ENCODE measurements at places on chromosomes 5 and 9.
A peak's percentile ranks its signal among the peaks of the same experiment; 100 is the strongest.

- DNase-seq = no peak
Measured at GRCh38 chr9:89015336-89015735, 24.1 kb downstream of the S1PR3 start.

GRCh38 chr5:87147441-87147840 lies 120.2 kb upstream of the RASA1 start:
- no peak for DNase-seq

GRCh38 chr5:147073098-147073497 lies 161.7 kb upstream of the STK32A start:
- DNase-seq = no peak

DNA sequence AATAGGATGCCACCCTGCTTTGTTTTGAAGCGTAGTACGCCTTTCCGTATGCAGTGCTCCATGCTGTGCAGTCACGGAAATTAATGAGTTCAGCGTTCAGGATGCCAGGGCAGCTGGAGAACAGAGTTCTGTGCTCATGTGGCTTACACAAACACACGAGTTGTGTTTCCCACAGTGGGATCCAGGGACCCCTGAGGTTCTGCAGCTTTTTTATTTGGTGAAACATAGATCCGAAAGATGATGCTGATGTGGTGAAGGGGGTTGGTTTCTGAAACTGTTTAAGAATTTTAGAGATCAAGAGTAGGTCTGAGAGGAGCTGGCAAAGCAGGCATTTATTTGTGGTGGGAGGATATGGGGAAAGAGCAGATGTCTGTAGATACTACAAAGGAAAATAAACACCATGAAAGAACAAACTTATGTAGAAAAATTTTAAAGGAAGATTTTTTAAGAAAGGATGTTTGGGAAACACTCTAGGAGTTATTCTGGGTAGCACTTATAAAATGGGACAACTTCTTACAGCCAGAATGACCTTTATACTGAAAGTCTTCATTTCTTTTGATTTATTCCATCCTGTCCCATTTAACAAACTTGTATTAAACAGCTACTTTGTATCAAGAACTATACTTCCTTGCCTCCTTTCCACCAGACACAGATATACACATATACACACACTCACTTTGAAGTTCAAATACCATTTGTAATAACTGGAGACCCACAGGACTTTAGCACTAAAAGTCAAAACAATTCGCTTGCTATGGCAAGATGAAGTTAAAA lies 52.7 kb downstream of the ITGA1 start:
- DNase-seq = no peak

DNA sequence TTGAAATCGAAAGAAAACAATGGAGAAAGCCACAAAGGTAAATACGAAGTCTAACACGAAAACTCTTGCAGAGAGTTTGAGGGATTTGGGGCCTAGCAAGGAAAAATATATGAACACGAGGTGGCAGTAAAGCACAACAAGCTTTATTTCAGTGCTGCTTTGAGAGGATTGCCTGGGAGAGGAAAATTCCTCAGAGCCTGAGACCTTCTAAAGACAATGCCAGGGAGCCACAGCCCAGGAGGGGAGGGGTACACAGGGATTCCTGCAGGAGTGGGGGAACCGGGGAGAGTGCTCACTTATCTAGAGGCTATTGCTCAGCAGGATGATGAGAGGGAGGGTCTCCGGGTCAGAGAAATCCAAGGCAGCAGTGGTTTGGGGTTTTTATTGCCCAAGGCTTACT lies 134.9 kb upstream of the ADCY2 start:
- no peak for DNase-seq

DNA sequence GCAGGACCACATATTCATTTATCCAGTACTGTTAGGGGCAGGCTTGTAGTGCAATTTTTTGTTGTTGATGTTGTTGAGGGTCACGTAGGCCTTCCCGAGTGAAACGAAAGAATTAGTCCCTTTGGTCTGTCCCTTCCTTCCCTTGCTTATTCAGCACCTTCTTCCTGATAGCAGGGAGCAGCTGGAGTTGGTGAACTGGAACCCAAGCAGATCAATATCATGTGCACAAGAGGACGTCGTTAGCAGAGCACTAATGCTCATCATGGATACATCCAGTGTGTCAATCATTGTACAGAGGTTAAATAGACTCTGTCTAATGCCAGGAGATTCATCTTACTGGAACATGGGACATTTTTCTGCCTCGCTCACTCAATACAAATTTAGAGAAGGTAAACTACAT lies 33.0 kb upstream of the MAP1B start:
- DNase-seq = no peak

GRCh38 chr9:117153021-117153420 lies 261.8 kb downstream of the ASTN2 start:
- no peak for DNase-seq

DNA sequence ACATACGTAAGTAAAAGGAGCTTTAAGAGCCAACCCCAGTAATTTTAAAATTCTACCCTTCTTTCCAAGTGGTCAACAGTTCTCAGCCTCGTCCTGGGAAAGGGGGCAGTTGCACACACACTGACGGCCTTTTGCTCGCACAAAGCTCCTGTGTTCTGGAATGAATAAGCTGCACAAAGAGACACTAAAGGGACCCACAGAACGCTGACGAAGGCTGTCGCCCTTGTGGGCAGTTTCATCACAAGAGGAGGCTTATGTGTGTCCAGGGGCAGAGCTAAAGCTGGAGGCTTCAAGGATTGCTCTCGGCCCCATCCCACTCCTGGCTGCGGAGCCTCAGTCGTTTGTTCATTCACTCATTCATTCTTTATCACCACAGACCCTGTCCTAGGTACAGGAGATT lies 67.0 kb upstream of the NEK6 start:
- DNase-seq = no peak

DNA sequence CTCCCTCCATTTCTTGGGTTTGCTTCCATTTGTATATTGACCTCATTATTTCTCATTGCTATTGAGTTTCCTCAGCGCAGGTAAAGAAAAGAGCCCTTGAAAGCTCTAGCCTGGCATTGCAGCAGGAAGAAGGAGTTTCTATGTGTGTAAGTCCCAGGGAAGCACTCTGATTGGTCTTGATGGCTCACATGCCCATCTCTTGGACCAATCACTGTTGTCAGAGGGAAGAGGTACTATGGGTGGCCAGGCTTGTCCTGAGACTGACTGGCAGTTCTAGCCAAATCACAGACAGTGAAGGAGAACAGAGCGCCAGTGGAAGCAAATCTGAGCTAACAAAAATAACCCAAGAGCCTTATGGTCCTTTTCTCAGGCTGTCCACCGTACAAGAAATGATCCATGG lies 219.0 kb downstream of the PAX5 start:
- peak; percentile 17 for DNase-seq

- DNase-seq = no peak
Measured at GRCh38 chr5:62794456-62794855, 215.8 kb downstream of the LRRC70 start.

DNA sequence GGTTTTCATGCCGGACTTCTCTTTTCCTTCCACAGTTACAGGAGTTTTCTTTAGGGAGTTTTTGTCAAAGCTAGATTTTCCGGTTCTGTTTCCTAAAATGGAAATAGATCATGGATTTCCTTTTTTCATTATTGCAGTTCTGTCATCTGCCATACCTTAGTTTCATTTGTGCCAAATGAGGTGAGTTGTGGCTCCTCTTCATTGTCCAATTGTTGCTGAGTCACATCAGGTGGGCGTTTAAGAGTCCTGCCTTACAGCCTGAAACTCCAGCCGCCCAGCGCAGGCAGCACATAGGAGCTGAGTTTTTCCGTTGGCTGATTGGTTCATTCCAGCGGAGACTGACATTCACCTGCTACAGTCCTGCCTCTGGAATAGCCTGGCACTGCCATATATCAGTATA lies 14.1 kb downstream of the SLC25A25 start:
- DNase-seq = no peak

GRCh38 chr5:13601112-13601511 lies 343.4 kb downstream of the DNAH5 start:
- DNase-seq = no peak

DNA sequence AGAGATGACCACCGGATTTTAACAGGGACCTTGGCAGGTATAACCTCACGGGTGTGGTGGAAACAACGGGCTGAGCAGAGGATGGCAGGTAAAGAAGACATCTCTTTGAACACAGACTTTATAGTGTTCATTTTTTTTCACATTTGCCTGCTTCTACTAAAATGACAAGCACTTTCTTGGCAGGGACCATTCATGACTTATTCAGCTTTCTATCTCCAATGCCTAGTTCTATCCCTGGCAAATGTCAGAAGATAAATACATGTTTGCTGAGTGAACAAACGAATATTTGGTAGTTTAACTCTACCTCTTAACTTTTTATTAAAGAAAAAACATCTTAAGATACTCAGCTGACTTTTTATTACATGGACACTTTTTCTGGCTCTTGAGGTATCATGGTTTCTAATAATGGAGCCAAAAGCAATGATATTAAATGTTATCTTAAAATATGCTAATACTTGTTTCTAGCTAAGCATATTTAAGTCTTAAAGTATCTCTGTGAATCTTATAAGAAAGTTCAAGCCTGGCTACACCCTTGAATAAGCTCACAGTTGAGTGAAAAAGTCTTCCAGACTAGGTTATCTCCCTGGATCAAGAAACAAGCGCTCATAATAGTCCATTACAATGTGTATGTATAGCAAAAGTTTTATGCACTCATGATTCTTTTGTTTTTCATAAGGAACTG lies 8.5 kb downstream of the ELL2 start:
- no peak for DNase-seq

GRCh38 chr9:37923796-37924427 lies 20.0 kb upstream of the SLC25A51 start:
- DNase-seq = no peak

DNA sequence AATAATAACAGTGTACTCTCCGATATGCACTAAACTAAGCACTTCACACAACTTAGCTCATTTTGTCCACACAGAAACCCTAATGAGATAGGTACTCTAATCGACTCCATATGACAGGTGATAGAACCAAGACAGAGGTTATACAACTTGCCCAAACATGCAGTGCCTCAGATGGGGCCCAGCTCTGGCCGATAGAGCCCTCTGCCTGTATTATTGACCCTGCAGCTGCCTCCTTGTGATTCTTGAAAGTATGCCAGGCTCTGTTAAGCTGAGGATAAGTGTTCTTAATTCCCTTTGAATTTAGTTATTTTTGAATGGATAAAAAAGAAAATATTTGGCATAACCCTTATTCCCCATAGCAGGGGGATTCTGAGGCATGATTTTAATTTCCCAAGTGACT lies 78.5 kb downstream of the HMHB1 start:
- no peak for DNase-seq

GRCh38 chr5:170168002-170168401 lies 62.3 kb downstream of the FOXI1 start:
- DNase-seq = no peak

DNA sequence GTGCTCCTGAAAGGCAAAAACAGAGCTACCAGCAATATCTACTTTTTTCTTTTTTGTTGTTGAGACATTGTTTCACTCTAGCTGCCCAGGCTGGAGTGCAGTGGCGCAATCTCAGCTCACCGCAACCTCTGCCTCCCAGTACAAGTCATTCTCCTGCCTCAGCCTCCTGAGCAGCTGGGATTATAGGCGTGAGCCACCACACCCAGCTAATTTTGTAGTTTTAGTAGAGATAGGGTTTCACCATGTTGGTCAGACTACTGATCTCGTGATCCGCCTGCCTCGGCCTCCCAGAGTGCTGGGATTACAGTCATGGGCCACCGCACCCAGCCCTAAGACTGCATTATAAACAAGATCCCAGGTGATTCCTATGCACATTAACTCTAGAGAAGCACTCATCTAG lies 17.0 kb downstream of the PLPP1 start:
- DNase-seq = no peak

- DNase-seq = no peak
Measured at GRCh38 chr5:44795496-44795895, 13.3 kb upstream of the MRPS30 start.

GRCh38 chr5:104800440-104801048 lies 1238.0 kb upstream of the NUDT12 start:
- DNase-seq = no peak

GRCh38 chr5:179314606-179315355 lies 30.5 kb downstream of the ADAMTS2 start:
- DNase-seq = peak; percentile 78

GRCh38 chr5:79109527-79110492 lies 1.8 kb upstream of the BHMT start:
- no peak for DNase-seq

DNA sequence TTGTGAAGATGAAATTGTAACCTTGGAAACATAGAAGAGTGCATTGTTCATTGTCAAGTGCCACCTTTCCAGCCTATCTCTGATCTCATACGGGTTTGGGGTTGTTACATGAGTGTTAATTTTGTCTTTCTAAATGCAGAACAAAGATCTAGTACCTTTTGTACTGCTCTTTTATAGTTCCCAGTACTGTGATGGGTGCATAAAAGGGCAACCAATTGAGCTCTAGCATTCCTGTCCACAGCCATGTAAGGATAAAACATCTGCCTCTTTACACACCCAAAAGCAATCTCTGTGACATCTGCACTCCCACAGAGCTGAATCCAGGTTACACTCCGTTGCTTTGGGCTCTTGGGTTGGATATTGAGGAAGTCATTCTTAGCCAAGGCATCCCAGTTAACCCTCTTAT lies 255.2 kb downstream of the SGCD start:
- no peak for DNase-seq

- no peak for DNase-seq
Measured at GRCh38 chr5:18761801-18762200, 1127.5 kb downstream of the TAF11L14 start.

DNA sequence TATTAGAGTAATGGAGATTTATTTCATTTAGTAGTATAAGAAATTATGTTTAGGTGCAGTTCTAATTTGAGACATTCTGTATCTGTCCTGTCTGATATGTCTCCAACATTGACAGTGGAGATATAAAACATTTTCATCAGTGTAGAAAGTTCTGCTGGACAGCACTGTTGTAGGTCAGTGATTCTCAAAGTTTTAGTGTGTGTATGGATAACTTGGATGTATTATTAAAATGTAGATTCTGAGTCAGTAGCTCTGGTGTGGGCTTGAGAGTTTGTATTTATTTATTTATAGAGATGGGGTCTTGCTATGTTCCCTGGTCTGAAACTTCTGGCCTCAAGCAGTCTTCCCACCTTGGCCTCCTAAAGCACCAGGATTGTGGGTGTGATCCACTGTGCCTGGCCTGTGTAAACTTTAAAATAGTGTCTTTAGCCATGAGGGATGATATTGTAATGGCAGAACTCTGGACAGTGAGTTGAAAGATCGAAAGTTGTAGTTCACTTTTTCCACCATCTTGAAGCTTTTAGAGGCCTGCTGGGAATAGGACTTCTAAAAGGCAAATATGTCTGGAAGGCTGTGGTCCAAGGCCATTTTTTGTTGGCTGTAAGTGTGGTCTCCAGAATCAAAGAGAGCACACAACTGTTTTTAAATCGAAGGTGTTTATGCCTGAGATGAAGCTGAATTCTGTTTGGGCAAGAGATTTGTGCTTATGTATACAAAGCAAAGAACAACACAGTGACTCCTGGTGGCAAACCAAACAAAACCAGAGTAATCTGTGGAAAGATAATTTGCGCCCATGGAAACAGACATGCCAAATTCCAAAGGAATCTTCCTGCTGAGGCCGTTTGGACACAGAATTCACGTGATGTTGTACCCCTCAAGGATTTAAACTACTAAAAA lies 12.4 kb downstream of the UBAP1 start:
- DNase-seq = peak; percentile 18
